ENCODE measurements at places on chromosomes 6 and 20. TPM values are rescaled to one million over a fixed set of nuclear protein-coding genes. Genes with fewer than 3 reads are reported as not detected.

Gene GPX5
- not detected for total RNA-seq

Gene HLA-C
- 104 TPM for total RNA-seq

Gene ENPP1
- total RNA-seq: 1.6 TPM

Gene ANKEF1
- 9.7 TPM for total RNA-seq

Gene PBX2
- total RNA-seq: 38.5 TPM

Gene BPI
- not detected for total RNA-seq

Gene COL9A3
- 10.8 TPM for total RNA-seq

DNA sequence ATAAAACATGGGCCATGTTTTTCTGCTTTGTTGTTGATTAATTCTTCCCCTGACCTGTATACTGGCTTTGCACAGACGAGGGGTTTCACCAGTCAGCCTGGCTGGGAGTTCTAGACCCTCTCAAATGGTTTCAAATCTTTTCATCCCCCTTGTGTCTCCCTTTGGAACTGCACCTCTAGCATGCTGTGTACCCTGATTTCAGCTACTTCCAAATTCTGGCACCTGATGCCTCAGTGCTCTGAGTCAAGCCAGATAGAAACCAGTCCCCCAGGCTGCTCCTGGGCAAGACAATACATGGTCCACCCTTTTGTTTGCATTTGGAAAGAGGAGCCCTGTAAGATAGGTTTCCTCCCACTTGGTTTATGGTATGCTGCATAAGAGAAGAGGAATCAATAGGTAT is 290.2 kb downstream of the BTBD3 start:
- DNase-seq: no peak

DNA sequence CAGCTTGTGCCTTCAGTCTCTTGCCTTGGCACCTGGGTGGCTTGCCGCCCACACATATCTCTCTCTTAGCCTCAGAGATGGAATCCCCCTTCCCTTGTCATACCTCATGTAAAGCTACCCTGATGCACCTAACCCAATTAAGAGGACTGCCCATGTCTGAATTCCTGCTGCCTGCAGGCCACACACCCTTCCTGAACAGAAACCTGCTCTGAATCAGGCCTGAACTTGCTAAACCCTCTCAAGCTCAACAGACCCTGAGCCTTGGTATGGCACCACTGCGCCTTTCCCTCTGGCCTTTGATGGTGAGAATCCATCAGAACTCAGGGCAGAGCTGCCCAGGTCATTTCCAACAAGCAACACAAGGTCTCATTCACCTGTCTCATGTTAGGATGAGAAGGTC is 5.2 kb downstream of the RAET1G start:
- DNase-seq: peak; percentile 43

- peak; percentile 50 for DNase-seq
These were observed 22.6 kb upstream of the SIRPA start for GRCh38 chr20:1872459-1873097.

GRCh38 chr6:139380611-139381010 is 6.2 kb upstream of the CITED2 start:
- no peak for DNase-seq

- DNase-seq: peak; percentile 30
These were observed 15.2 kb upstream of the TAAR5 start for GRCh38 chr6:132604635-132605152.

GRCh38 chr20:62723351-62723750 is 14.7 kb downstream of the NTSR1 start:
- DNase-seq: no peak

- DNase-seq: no peak
These were observed 1.3 kb downstream of the ARFGEF3 start for GRCh38 chr6:138162955-138163575.

DNA sequence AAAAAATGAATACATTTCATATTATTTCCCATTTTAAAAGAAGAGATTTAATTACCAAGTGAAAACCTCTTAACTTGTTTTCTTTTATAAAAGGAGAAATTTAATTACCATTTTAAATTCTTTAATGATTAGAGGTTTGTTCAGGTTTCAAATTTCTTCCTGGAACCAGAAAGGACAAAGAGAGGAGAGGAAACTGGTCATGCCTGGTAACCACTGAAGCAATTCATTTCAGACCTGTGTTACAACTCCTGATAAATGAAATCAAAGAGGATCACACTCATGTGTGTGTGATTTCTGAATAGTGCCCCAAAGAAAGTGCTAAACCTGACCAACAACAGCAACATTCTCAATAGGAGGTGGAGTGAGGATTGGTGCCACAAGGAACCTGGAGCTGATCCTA is 12.6 kb upstream of the SLPI start:
- no peak for DNase-seq

DNA sequence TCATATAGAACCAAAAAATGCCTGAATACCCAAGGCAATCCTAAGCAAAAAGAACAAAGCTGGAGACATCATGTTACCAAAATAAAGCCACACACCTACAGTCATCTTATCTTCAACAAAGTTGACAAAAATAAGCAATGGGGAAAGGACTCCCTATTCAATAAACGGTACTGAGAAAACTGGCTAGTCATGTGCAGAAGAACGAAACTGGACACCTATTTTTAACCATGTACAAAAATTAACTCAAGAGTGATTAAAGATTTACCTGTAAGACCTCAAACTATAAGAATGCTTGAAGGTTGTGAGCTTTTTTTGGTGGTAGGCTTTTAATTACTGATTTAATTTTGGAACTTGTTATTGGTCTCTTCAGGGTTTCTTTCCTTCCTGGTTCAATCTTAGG is 236.0 kb upstream of the DEFB112 start:
- DNase-seq: no peak

DNA sequence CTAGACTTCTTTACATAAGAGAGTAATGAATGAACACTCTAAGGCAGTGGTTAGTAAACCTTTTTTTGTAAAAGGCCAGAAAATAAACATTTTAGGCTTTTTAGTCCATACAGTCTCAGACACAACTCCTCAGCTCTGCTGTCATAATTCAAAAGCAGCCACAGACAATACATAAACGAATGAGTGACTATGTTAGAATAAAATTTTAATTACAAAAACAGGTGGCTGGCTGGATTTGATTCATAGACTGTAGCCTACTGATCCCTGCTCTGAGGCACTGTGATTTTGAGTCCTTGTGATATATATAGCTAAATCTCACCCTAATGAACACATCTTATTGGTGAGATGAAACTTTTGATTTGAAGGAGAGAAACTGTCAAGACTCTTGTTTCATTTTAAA is 155.1 kb downstream of the AIG1 start:
- DNase-seq: no peak

DNA sequence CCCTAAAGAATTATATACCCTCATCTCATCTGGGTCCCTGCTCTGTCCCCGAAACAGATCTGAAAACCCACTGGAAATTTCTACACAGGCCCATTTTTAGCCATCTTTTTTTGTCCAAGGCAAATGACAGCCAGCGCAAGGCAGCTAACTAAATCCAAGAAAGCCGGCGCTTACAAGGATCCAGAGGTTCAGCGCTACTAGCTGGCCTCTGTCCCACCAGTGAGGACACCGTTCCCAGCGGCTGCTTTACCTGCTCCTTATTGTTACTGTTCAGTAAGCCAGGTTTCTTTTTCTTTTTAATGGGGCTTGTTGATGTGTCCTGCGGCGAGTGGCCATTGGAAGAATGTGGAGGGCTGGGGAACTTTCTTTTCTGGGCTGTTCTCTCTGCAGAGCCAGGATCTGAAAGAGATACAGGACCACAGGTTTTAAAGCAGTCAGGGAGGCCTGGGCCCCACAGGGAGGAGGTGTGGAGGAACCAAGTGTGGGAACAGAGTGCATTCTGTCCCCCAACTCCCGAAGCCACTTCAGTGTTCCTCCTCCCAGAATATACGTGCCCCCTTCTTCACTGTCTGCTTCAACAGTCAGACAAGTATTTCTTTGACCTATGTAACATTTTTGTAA is 46.6 kb downstream of the ZMYND8 start:
- no peak for DNase-seq

DNA sequence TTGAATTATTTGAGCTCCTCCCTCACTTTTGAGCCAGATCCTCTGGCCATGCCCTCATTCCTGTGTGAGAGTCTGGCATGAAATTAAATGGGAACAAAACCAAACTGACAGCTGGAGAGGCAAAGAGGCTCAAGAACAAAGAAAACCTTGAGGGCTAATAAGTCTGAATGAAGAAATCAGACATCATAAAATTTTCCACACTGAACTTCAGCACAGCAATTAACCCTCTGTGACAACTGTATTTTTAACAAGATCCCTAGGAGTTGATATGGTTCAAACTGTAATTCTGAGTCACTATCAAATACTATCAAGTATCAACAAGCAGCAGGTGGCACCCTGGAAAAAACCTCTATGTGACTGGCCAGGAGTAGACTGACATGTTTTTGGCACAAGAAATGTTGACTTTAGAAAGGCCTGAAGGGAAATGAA is 109.4 kb upstream of the EMILIN3 start:
- peak; percentile 54 for DNase-seq

GRCh38 chr20:49888212-49889000 is 26.9 kb downstream of the SPATA2 start:
- peak; percentile 13 for DNase-seq

DNA sequence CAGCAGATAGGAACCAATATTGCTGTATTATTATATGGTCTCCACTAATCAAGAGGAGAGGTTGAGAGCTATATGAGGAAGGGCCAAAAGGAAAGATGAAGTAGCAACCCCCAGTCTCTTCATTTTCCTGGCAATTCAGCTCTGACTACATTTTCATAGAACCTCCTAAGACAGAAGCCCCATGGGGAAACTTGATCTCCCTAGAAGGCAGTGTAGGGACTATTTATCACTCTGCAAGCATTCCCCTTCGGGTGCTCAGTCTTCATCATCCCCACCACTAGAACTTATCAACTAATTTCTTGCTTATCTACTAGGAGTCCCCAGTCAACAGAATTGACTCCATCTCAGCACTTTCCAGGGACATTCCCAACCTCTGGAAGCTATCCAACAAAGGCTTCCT is 25.5 kb upstream of the ITCH start:
- no peak for DNase-seq

GRCh38 chr6:154606457-154606856 is 96.0 kb upstream of the CNKSR3 start:
- no peak for DNase-seq

All from foreskin keratinocyte (primary cell).